ENCODE measurements at places on chromosomes 12 and 14.

DNA sequence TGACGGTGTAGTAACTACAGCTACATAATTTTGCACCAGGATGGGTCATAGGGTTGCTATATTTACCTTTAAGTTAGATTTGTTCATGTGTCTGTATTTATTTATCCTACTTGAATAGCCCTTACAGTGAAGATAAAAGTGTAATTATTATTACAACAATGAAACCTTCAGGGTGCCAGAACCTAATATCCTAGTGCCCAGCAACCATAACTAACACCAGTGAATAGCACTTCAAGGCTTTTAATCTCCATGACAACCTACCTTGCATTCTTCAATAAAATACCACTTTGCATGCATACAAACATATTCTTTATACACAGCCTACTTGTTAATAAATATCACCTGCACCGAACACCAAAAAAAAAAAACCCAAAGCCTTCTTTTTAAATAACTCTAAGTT lies 58.7 kb upstream of the G2E3 start:
- no peak for DNase-seq

DNA sequence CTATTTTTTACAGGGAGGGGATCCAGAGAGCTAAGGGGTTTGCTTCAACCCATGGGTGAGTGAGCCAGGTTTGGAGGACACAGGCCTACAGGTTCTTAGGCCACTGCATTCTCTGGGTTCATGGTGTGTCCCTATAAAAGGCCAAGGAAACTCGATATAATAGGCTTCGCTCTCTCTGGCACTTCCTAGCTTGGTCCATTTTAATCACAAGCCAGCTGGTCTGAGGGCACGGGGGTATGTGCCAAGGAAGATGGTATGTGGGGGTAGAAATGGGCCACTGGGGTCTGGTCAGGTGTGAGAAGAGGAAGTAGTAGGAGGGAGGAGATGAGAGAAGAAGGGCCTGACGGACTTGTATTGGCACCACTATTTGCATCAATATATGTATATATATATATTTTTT lies 4.9 kb downstream of the ETV6 start:
- no peak for DNase-seq

DNA sequence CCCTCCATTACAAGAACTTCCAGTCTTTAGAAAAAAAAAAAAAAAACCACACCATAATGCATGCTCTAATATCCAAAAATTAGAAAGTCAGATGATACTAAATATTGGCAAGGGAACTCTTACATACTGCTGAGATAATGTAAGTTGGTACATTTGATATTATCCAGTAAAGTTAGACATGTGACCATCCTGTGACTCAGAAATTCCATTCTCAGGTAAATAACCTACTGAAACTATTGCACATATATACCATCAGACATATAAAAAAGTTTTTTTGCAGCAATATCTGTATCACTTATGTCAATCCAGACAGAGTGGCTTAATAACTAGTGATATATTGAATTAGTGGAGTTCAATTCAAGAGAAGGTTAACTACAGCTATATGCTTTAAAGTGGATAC lies 63.5 kb downstream of the KITLG start:
- DNase-seq, result no peak

DNA sequence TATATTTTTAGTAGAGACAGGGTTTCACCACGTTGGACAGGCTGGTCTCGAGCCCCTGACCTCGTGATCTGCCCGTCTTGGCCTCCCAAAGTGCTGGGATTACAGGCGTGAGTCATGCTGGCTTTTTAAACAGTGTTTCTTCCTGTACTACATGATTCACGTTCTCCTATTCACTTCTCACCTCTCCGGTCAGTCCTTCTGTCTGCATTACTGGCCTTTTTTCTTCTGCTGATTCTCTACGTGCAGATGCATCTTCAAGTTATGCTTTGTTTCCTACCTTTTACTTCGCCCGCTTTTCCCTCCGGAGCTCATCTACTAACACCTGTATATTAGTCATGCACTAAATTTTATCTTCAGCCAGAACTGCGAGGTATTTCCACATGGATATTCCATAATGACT lies 296.2 kb upstream of the FLRT2 start:
- no peak for DNase-seq

DNA sequence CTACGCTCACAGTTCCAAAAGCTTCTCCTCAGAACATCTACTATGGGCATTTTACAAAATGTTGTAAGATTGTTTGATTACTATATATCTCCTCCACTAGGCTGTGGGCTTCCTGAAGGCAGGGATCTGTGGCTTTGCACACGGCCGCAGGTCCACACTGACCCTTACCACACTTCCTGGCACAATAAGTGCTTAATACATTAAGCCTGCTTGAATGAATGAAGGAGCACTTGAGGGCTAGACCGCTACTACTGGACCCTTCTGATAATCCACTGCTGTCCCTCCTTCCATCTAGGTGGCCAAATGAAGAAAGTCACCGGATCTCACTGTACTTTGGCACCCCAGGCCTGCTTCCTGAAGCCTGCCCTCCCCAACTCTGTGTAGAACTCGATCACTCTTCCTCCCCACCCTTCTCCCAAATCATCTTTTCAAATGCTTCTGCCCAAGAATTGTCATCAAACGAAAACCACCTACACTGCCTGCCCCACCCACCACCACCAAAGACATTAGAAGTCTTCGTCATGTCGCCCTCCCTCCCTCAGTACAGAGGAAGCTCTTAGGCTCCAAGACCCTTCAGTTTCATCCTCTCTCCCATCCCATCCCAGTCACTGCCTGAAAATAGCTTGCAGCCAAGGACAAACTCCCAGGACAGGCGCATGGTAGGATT lies 596 bp upstream of the ZBTB39 start:
- no peak for DNase-seq

DNA sequence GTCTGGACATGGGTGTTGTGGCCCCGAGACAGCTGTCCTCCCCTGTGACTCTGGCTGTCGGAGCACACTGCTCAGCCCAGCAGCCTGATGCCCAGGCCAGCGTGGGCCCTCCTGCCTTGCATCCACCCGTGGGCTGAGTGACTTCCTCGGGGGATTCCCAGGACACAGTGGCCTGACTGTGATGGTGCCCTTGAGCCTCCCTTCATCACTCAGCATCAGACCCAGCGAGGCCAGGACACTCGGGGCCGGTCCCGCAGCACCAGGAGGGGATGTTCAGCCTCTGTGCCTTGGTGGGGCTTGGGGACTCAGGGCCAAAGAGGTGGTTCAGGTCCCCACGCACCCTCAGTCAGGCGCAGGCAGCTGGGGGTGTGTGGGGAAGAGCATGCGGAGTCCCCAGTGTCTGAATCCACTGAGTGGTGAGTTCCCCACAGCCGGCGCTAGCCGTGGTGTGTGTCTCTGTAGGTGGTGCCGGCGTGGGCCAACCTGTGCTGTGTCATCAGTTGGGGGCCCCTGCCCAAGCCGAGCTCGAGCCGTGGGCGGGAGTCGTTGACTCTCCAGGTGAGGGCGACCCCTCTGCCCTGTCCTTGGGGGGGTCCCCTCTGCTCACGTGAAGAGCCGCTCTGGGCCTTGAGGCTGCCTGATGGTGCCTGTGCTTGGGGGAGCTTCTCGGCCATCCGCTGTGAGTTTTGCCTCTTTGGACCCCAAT lies 185.8 kb downstream of the ADGRD1 start:
- no peak for DNase-seq

- DNase-seq, result no peak
These were observed 302.8 kb downstream of the GALC start for GRCh38 chr14:87690076-87690613.

DNA sequence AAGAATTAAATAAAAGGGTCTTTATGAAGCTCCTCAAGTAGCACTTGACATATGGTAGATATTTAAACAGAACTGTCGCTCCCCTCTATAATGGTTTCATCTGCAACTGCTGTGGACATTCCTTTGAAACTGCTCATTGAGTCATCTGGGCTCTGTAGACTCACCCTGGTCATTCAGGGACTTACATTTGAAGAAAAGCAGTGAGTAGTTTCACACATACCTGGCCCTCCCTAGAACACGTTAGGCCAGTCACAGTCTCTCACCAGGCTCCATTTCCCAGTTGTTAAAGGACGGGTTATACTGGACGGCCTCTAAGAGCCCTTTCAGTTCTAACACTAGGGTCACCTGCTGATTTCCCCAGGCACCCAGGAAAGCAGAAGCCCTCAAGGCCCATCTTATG lies 217.0 kb downstream of the BCL11B start:
- DNase-seq, result no peak
